ENCODE measurements at places on chromosomes 4 and X. TPM values are rescaled to one million over a fixed set of nuclear protein-coding genes. Genes with fewer than 3 reads are reported as not detected.

Gene MAOB
- total RNA-seq: 58.5 TPM

Gene RS1
- total RNA-seq: 0.44 TPM

Gene SHROOM2
- total RNA-seq: 11.8 TPM

Gene SPIN2B
- 13.7 TPM for total RNA-seq

Gene TEC
- total RNA-seq: 5.9 TPM

Gene CT47B1
- total RNA-seq: not detected

Gene SPARCL1
- total RNA-seq: 322 TPM

Gene FAM149A
- total RNA-seq: 37.8 TPM

GRCh38 chrX:40844471-40844870 lies 109.1 kb upstream of the MED14 start:
- no peak for DNase-seq

- DNase-seq: no peak
These were observed 1.6 kb downstream of the MAPK10 start for GRCh38 chr4:86358257-86358656.

DNA sequence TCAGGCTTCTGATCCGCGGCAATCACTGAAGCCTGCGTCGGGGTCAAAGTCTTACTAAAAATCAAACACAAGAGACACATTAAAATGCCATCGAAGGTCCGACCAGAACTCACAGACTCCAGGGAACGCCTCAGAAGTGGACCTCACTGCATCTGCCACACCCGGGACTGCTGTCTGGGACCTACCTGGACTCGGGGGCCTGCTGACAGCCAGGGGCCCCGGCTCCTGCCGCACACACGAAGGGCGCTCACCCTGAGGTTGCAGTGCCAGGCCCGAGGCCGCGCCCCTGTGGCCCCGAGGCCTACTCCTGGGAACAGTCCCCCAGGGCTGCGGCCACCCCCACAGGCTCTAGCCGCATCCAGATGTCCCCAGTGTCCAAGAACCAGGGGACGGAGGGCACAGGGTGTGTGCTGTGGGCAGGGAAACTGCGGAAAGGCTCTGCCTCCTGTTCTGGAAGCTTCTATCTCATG lies 7.4 kb downstream of the CTBP1 start:
- peak; percentile 69 for DNase-seq

- DNase-seq: no peak
These were observed 939 bp downstream of the PDK3 start for GRCh38 chrX:24466025-24466424.

DNA sequence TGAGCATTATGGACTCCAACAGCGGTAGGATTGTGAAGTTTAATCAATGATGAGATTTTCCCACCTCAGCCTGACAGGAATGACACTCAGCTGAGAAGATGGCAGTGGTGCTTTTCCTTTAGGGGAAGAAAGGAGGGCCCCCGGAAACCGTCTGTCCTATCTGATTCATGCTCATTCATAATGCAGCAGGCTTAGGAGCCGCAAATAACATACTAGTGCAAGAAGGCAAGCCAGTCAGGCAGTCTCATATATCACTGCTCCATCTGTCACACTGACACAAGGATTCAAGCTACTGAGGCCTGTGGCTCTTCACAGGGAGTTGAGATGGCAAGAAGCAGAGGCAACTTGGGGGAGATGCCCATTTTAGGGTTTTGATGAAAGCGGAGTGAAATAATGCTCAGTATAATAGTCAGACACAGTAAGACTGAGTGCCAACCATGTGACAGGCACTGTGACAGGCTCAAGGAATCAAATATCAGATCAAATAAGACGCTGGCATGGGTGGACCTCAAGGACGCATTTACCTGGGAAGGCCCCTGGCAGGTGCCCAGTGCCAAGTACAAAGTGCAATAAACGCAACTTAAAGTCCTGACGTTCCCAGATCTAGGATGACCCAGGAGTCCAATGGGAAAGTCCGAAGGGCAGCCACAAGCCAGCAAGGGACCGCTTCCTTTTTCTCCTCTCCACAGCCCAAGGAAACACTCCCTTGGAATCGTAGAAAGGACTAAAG lies 63.4 kb downstream of the FHDC1 start:
- DNase-seq: no peak

DNA sequence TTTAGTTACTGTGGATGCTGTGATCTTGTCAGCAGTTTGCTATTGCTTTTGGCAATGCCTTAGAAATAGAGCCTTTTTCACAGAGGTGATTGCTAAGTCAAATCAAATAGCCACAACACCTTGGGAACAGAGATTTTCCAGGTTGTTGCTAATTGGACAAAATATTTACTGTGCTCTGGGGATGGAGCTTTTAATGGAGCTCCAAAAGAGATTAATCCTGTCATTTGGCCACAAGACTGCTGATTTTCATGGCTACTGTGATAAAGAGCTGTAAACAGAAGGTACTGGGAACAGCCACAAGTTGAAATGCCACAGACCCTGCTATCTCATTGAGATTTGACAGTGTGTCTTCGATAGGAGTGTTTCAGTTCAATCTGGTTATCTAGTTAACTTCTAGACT lies 1715.2 kb upstream of the ADGRL3 start:
- no peak for DNase-seq

GRCh38 chrX:150225266-150225665 lies 137.9 kb upstream of the MAMLD1 start:
- DNase-seq: no peak

DNA sequence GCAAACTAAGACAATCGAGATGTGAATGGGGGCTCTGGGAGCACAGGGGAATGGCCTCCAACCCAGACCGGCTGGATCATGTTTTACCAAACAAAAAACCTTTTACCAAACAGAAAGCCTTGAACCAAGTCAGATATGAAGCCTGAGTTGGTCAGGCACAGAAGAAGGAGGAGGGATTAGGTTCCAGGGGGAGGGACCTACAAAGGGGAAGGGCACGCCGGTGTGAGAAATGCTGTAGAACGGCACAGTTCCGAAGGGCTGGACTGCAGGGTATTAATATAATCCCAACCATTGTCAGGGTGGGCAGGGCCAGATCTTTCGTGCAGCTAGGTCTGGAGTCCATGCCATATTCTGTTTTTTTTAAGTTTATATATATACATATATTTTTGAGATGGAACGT lies 52.9 kb upstream of the NYX start:
- DNase-seq: no peak

- no peak for DNase-seq
These were observed 124.7 kb upstream of the C1QTNF7 start for GRCh38 chr4:15303052-15303641.

DNA sequence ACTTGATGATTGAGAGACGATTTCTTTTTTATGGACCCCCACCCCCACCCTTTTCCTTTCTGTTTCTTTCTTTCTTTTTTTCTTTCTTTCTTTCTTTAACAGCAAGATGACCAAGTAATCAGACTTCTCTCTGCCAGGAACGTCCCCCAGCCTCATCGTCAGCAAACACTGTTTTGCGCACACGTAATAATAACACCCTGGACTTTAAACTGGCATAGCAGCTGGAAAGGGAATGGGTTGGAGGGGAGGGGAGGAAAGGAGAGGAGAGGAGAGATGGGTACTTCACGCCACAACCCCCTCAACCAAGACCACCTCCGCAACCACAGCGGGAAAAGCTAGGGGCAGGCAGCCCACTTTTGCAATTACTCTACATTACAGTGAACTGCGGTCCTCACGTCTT lies 1.1 kb downstream of the GABRA2 start:
- DNase-seq: no peak

DNA sequence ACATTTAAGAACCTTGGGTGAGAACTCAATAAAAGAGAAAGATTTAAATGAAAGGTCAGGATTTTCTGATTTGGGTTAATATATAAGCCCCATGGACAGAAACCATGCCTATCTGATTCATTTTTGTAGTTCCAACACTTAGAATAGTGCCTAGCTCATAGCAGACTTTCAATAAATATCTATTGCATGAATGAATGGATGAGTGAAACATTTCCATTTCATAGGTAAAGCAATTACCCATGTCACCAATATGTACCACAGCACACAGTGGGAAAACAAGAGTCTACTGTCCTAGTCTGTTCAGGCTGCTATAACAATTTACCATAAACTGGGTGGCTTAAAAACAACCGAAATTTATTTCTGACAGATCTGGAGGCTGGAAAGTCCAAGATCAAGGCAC lies 63.9 kb upstream of the PTPN13 start:
- DNase-seq: no peak
